ENCODE measurements at places on chromosomes 7 and 10.

DNA sequence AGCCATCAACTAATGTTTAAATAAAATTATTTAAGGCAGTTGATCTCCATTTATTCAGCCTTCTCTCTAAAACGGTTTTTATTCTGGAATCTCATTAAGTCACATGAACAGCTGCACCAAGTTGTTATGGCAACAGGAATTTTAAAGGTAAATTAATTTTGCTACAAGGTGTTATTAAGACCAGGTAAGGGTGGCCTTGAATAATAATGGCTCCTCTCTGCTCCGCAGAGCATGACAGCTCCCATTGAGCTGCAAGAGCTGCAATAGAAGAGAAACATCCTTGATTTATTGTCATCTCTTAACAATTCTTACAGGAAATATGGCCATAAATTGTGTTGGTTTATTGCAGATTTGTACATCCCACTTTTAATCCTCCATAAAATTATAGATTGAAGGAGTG is 165.8 kb downstream of the KLF6 start:
- no peak for DNase-seq

DNA sequence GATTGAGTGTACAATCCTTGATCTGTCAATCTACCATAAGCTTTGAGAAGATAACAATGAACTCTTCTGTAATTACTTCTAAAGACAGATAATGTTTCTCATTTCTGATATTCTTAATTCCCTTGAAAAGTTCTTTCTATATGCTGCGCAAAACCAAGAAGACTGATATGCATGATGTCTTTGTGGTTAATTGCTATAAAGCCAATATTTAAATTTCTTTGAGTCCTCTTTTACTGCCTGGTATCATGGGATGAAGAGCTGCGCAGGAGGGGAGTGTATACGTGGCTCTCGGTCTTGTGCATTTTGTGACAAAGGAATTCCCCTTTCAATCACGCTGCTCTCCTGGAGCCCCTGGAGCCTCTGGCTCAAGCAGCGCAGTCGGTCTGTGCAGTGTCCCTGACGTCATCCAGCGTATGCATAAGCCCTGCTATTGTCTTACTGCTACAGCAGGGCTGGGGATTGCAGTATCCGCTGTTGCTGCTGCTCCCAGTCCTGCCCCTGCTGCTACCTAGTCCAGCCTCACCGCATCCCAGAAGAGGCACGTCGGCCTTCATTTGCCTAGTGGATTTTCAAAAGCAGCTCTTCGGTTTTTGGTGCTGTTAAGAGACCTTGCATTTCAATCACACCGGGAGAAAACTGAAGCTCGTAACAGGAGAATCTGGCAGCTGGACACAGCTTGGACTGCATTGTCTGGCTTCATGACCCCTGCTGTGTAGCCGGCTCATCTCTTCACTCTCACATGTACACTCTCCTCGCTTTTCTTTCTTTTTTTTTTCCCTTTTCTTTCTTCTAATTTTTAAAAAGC is 66.7 kb downstream of the ST7 start:
- DNase-seq: no peak

GRCh38 chr7:115707258-115708012 is 323.1 kb downstream of the TFEC start:
- DNase-seq: no peak

DNA sequence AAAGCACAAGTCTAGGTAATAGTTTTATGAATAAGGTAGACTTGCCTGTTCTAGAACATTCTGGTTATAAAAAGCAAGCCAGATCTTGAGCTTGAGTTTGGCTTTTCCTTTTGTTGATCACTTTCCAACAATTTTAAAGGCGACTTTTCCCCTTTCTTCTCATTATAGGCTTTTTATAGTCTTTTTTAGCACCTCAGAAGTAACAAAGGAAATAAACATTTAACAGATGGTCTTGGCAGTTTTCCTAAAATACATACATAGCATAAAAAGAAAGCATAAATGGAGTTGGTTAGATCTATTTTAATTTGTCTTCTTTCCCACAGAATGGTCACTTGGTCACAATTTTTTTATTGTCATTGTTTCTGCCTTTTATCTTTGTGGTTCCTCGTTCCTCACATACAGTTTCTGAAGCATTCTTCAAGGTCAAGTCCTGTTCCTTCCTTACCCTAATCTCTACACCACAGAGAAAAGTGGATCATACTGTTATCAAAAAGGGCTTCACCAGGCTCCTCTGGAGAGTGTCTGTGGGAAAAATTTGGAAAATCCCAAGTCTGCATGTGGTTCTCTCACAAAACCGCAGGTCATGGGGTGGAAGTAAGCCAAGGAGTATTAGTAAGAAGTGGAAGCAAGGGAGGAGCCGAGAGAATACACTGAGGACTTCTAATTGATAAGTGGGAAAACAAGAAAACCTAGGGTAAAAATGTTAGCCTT is 31.3 kb downstream of the THNSL1 start:
- no peak for DNase-seq

- DNase-seq: no peak
Measured at GRCh38 chr7:36286226-36286625, 103.4 kb upstream of the ANLN start.

DNA sequence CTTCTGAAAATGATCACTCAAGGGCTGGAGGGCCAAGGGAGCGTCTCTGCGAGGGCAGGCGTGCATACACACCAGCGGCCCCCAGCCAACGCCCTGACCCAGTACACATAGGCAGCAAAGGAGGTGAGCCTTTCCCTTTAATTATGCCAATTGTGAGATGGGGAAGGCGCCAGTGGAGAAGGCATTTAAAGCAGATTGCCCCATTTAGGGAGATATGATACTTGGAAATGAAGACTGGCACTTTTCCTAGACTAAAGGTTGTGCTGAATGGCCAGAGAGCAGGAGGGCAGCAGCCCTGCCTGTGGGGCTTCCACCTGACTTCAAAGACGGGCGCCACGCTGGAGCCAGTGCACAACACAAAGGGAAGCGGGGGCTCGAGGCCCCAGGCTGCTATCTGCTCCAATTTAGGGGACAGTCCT is 24.1 kb downstream of the HIPK2 start:
- no peak for DNase-seq

- no peak for DNase-seq
Measured at GRCh38 chr10:97570789-97571471, 1.6 kb upstream of the ANKRD2 start.

DNA sequence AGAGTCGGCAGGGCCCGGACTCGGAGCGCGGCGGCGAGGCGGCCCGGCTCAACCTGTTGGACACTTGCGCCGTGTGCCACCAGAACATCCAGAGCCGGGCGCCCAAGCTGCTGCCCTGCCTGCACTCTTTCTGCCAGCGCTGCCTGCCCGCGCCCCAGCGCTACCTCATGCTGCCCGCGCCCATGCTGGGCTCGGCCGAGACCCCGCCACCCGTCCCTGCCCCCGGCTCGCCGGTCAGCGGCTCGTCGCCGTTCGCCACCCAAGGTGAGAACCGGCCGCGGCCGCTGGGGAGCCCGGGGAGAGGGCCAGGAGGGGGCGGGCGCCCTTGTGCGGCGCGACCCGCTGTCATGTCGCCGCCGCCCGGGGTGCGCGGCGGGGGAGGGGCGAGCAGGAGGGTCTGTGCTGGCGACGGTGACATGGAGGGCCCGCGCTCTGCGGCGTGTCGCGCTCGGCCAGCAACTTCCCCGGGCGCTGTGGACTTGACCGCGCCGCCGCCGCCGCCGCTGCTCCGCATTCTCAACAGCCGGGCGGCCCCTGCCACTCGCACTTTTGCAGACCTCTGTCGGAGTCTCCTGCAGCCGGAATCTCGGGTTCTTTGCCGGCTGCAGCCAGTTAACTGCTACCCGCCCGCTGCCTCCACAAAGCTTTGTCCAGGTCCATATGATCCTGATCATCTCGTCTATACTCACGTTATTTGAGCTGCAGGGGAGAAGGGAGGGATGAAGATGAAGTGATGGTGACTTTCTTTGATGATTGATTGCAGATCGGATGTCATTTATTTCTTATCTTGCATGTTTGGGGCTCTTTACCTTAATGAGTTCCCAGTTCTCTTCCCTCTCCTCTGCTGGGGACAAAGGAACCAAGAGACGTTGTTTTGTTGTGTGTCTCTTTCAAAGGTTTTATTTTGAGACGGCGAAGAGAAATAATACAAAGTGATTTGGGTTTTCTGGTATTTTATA is 869 bp downstream of the TRIM24 start:
- DNase-seq: peak; percentile 21

GRCh38 chr10:106935978-106936451 is 228.5 kb downstream of the SORCS1 start:
- no peak for DNase-seq

DNA sequence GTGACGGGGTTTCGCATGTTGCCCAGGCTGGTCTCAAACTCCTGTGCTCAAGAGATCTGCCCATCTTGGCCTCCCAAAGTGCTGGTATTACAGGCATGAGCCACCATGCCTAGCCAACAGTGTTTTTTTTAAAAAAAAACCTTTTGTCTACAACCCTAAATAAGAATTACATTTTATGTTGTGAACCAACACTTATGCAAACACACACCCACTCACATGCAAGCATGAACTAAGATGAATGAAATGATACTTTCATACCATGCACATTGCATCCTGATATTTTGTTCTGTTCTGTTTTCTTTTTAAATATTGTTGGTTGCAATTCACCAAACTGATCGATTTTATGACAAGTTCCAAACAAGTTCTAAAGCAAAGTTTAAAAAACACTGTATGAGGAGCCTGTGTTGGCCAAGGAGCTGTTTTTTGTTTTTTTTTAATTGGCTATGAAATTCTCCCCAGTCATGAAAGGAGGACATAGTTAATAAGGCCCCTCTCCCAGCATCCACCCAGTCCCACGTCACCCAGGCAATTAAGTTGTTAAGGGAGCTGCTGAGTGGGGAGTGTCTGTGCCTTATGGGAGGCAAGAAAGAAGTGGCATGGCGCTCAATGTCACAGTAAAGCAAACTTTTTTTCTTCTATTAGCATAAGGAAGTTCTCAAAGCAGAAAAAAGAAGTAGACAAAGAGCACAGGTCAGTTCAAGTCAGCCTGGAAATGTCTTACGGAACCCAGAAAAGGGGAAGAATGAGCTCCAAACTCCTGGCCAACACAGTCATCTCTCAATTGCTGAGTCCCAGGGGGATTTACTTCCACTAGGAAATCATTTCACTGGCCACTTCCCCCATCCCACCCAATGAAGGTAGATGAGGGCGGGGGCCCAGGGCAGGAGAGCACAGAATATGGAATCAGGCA is 50.1 kb downstream of the NOD1 start:
- no peak for DNase-seq

DNA sequence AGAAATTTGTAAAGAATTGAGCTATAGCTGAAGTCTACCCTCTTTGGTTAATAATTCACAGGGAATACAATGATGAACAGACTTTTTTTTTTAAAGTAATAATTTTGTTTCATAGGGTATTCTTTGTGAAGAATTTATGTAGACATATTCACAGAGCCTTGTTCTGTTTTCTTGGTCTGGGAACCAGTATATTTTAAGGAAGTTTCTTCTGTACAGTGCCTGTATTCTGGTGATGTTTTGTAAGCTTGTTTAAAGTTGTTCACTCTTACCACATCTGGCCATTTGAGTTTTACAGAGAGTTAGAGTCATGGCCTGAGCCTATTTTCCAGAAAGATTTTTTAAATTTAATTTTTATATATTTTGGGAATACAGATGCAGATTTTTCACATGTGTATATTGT is 70.3 kb downstream of the CCSER2 start:
- no peak for DNase-seq

DNA sequence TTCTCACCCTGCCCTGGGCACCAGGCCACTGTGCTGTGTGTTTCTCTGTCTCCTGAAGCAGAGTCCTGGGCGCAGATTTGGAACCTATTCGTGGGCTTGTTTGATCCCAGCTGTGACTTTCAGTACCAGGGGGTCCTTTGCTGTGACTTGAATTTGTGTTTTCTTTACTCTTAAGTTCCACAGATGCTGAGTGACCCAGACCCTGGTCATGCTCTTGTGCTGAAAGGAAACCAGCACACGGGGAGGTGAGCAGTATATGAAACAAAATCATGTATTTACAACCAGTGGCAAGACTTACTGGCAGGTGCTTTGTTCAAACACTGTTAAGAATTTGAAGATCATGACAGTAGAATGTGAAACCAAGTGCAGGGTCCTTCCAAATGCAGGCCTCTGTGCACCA is 89.2 kb upstream of the PRSS58 start:
- no peak for DNase-seq

- no peak for DNase-seq
Measured at GRCh38 chr7:107538001-107538400, 25.7 kb downstream of the COG5 start.

DNA sequence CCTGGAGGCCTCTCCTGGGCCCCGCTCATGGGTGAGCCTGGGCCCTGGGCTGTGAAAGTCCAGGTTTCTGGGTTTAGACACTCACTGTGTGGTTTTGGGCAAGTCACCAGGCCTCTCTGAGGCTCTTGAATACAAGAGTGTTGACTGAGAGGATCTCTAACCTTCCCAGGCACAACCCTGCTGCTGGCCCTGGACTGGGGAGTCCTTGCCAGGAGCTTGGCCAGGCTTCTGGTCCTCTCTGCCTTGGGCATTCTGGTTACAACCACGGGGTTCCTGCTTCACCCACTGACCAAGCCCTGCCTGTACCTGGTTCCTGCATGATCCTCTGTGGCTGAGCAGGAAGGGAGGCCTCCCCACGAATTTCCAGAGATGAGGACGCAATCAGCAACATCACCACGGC is 63.6 kb upstream of the COL13A1 start:
- DNase-seq: no peak

DNA sequence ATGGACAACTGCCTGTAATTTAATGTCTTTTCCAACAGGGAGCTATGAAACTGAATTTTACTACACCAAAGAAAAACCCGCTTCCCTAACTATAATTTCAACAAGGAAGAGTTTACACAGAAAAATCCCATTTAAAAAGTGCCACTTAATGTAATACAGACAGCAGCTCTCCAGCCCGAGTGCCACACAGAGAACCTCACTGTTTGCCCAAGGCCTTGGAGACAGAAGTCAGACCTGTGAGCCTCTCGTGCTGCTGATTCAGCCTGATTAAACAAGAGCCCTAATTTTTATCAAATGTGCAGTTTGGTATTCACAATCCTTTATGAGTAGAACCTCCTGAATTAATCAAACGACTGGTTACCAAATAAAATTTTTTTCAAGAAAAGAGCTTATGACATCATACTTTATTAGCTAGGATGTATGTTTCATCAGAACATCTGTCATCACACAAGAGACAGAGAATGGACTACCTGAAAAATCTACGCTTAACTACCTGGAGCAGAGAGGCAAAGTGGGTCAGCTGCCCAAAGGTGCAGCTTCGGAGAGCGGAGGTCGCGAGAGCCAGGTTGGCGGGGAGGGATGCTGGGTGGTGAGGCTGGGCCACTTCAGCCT is 543.6 kb downstream of the SDK1 start:
- no peak for DNase-seq

- no peak for DNase-seq
Measured at GRCh38 chr7:110521357-110521911, 569.5 kb upstream of the LRRN3 start.
